Activated CD4-positive, alpha-beta memory T cell treated with anti-CD3 and anti-CD28 coated beads for 36 hours (primary cell): ENCODE measurements at places on chromosomes 6 and 20.

DNA sequence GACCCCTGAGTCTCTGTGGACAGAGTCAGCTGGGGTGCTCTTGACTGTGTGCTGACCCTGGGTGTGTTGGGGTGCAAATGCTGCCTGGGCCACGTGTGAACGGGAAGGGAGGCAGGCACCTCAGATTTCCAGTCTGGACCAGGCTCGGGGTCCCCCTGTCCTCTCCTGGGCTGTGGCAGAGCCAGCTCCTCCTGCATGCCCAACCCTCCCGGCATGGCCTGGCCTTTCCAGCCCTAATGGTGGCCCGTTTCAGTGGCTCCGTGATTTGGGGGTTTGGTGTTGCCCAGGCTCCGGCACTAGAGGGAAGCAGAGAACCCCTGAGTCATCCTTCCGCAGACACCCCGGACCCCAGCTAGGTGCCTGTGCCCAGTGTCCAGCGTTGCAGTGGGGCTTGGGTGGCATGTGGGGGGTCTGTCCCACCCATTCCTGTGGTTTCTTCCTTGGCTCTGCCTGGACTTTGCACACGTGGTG, 9.1 kb downstream of the RBM38 start:
- DNase-seq: no peak

GRCh38 chr6:138594758-138595140, 95.5 kb upstream of the NHSL1 start:
- no peak for DNase-seq

DNA sequence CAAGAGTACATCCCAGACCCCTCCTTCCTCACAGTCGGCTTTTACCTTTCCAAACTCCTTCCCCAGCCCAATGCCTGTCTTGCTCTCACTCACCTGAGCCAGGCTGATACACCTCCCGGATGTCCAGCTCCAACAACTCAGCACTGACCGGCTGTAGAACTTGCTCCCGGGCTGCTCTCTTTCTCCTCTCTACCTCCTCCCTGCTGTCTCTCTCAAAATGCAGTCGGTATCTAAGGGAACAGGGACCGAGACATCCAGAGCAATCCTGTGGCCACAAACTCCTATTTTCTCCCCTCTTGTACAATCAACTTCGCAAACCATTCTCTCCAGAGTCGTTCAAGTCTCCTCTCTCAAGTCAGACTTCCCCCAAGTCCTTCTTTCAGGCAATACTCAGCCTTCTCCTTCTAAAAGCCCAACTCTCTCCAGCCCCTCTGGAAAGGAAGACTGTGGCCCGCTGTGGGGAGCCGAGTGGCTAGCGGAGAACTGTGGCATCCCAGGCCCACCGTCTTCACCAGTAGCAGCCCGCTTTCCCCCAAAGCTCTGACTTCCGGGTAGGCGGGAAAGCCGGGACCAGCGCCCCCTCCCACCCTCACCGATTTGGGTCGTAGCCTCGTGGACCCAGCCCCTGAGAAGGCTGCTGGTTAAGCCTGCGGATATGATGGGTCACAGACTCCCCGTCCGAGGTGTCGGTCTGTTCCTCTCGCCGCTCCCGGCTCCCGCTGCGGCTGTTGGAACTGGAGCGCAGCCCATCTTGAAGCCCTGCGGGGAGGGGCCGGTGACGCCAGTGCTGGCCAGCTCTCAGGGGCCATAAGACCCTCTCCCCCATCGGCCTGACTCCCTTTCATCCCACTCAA, 1.1 kb downstream of the GNL1 start:
- DNase-seq: no peak

DNA sequence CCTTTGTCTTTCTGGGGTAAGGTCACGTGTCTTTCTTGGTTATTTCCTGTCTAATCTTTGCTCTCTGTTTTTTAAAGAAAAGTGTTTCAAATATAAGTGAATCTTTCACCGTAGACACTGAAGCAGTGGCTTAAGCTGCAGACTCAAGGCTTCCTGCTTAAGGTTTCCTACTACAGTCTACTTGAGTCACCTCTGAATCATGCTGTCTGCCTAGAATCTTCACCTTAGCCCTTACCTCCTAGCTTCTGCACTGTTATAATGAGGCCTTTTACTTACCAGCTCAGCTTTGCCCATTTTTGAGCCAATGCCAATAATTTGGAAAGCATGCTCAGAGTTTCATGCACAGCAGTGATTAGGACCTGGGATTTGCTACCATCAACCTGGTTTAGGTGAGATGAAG, 30.6 kb downstream of the ADGRF4 start:
- DNase-seq: no peak

DNA sequence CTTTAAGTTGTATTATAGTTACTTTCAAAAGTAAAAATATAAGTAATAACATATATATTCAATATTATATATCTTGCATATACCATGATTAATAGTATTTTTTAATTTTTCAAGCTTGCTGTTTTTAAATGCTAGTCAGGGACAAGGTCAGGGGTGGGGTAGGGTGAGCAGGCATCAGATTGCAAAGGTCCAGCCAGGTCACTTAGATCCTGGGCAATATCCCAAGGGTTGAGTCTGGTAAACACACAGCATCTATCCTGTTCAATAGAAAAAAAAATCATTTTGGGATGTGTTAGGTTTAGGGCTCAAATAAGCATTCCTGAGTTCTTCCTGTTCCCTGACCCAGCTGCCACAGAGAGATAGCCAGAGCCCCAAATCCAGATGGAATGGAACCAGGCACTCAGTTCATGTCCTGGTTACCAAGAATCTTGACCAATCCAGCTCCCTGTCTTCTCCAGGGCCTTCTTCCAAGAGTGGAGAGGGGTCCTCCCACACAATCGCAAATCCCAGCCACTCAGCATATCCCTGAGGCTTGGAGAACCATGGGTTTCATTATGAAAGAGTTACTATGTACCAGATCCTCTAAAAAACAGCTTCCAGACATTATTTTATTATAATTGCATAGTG, 134.9 kb upstream of the TOP1 start:
- no peak for DNase-seq
